ENCODE measurements at places on chromosomes 7 and 10.
A peak's percentile ranks its signal among the peaks of the same experiment; 100 is the strongest.

DNA sequence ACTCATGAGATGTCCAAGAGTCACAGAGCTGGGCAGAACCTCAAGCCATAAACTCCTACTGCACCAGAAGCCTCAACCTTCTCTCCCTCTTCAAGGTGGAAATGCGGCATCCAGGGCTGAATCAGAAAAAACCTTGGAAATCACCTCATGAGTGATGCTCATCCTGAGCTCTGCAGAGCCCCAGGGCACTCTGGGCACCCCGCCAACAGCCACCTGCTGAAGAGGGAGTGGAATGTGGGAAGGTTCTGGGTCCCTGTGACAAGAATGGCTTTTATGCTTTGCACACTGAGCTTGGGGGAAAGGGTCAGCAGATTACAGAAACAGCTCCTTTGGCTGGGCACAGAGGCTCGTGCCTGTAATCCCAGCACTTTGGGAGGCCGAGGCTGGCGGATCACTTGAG lies 18.8 kb downstream of the NUDT1 start:
- no peak for DNase-seq

- DNase-seq: no peak
Observed at GRCh38 chr7:50221028-50221427, 83.5 kb upstream of the IKZF1 start.

GRCh38 chr10:129742742-129743550 lies 221.1 kb downstream of the EBF3 start:
- no peak for DNase-seq

DNA sequence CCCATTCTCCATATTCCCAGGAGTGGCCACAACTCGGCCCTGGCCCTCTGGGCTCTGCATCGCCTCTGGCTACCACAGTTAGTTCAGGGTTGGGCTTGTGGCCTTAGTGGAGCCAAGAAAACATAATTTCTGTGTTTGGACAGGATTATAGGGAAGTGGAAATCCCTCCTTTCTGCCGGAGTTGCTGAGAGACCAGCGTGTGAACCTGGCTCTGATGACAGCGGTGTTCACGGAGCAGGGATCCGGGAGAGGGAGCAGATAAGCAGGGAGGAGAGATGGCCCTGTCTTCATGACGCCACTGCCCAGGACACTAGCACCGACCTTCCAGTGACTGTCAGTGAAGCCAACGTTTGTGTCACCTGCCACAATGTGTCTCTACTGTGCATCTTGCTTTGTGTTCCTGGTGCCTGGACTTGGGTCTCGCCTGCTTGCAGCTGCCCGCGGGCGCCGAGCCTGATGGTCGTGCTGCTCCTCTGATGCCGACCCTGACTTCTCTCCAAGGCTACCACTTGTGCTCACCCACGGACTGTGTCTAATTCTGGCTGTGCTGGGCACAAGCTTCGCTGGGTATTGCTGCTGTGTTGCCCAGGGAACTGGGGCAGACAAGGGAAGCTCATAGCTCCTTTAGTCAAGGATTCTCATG lies 67.0 kb upstream of the VIPR2 start:
- DNase-seq: no peak

DNA sequence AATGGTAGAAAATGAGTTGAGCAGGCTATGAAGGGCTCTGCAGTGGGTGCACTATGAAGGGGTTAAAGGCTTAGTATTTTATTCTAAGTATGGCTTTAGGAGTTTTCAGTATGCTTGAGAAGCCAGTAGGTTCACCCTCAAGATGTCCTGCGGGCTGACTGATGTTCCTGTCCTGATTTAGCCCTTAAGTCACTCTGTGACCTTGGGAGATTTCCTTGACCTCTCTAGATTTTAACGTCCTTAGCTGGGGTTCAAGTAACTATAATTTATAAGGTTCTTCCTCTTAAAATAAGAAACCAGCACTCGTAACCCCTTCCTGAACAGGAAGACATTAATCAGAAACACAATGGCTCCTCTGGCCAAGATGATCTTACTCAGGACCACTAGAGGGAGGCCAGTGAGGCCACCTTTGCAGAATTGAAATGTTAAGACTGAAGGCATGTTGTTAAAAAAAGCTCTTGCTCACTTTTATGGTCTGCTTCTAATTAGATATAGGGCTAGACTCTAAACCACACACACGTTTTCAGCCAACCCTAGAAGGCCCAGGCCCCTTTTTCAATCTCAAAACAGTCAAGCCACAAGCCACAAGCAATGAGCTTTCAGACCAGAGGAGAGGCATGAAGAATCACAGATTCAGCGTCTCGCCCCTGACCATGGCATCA lies 41.9 kb downstream of the CDK1 start:
- DNase-seq: peak; percentile 78

GRCh38 chr10:129495698-129496097 lies 28.7 kb downstream of the MGMT start:
- no peak for DNase-seq

DNA sequence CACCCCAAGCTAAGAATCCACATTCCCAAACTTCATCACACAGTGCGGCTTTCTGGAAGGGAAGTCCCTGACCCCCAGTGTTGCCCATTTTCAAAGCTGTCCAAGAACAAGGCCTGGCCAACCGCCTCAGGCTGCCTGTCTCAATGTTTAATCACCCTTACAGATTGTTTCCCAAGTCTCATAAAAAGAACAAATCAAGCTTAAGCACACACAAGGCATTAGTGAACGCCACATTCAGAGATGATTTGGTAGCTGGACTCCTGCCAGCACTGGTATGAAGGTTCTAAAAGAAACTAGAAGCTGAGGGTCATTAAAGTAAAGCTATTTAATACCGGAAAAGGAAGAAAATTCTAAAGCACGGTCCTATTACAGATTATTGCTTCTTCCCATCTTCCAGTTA lies 35.6 kb downstream of the C10orf90 start:
- peak; percentile 88 for DNase-seq

- no peak for DNase-seq
Observed at GRCh38 chr10:30774261-30774660, 144.7 kb upstream of the LYZL2 start.

DNA sequence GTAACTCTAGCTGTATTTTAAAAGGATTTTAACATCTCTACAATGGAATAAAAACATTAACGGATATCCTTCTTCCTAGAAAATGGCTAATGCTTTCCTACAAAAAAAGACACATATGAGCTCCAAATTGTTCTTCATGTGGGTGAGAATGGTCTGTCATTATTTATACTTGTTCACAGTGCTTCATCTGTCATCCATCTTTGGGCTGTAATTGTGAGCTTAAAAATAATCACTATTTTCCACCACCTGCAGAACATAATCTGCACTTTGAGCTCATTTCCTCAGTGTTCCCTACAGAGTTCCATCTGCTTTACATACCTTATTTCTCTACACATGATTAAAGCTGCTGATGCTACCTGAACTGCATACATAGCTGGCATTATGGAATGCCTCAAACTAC lies 979.1 kb upstream of the C7orf33 start:
- DNase-seq: no peak

GRCh38 chr10:84511106-84511505 lies 182.7 kb downstream of the CCSER2 start:
- no peak for DNase-seq

- no peak for DNase-seq
Observed at GRCh38 chr7:157299613-157300368, 37.0 kb upstream of the DNAJB6 start.

GRCh38 chr7:359226-359765 lies 69.3 kb downstream of the FOXL3 start:
- DNase-seq: no peak

GRCh38 chr7:11751807-11752389 lies 80.1 kb downstream of the THSD7A start:
- no peak for DNase-seq

DNA sequence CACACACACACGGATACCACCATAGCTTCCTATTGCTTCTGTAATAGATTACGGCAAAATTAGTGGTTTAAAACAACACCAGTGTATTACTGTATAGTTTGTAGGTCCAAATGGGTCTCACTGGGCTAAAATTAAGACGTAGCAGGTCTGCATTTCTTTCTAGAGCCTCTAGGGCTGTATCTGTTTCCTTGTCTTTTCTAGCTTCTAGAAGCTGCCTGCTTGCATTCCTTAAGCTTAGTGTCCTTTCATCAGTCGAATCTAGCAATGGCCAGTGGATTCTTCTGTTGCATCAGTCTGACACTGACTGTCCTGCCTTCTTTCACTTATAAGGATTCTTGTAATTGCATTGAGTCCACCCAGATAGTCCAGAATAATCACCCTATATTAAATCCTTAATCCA lies 882.3 kb downstream of the PCDH15 start:
- DNase-seq: no peak
